Stimulated activated CD8-positive, alpha-beta memory T cell treated with anti-CD3 and anti-CD28 coated beads, Interleukin-7, amount 100 ng/mL, for 4 hours (primary cell): ENCODE measurements at places on chromosomes 7 and 10.

DNA sequence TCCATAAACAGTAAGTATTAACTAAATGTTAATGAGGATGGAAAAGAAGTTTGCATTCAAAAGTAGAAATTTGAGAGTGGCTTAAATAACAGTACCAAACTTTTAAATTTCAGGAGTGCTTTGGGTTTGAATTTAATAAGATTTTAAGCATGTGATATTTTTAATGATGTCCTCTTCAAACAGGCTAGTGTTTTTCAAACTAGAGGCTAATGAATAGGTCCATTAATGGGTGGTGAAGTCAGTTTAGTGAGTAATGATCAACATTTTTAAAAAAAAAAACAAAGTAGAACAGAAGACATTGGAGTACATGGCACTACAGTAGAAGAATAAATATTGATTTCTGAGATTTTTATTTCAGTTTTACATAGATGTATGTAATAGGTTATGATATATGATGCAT, 72.9 kb downstream of the AKAP9 start:
- no peak for DNase-seq

- no peak for DNase-seq
These were observed 103.3 kb downstream of the DNMBP start for GRCh38 chr10:99906470-99906869.

DNA sequence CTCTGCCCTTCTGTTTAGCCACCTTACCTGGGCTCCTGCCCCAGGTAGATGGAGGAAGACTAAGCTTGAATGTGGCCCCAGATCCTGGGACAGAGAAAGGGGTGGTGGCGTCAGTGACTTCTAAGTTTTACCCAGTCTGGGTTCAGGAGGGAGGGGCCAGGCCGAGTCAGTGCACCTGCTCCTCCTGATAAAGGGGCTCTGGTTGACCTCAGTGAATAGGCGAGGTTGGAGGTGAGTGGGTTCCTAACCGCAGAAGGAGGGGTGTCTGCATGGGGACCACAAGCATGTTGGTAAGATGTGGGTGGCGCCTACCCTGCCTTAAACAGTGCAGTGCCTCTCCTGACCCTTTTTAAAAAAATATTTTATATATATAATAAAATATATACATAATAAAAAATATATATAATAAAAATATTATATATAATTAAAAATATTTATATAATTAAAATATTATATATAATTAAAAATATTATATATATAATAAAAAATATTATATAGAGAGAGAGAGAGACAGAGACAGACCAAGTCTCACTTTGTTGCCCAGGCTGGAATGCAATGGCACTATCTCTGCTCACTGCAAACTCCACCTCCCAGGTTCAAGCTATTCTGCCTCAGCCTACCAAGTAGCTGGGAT, 97.3 kb upstream of the GTF2I start:
- DNase-seq = no peak

GRCh38 chr10:44963772-44964633, 4.4 kb downstream of the RASSF4 start:
- no peak for DNase-seq

- no peak for DNase-seq
These were observed 129.5 kb downstream of the SDK1 start for GRCh38 chr7:3430588-3430987.

DNA sequence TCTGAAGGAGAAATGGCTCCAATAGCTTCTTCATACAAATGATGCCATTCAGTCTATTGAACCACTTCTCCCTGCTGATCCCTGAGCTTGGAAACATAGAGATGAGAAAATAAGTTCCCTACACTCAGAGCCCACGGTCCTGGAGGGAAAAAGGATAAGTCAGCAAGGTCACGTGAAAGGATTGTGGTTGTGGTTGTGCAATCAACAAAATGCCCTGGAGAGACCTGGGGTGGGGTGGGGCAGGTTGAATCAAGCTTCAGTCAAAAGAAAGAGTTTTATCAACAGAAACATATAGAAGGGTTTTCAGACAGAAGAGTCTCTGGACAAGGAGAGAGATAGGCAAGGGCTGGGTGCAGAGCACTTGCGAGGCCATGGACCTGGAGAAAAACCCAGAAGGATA, 30.1 kb downstream of the C10orf90 start:
- no peak for DNase-seq

- DNase-seq = no peak
These were observed 554.1 kb upstream of the FOXK1 start for GRCh38 chr7:4127909-4128560.

DNA sequence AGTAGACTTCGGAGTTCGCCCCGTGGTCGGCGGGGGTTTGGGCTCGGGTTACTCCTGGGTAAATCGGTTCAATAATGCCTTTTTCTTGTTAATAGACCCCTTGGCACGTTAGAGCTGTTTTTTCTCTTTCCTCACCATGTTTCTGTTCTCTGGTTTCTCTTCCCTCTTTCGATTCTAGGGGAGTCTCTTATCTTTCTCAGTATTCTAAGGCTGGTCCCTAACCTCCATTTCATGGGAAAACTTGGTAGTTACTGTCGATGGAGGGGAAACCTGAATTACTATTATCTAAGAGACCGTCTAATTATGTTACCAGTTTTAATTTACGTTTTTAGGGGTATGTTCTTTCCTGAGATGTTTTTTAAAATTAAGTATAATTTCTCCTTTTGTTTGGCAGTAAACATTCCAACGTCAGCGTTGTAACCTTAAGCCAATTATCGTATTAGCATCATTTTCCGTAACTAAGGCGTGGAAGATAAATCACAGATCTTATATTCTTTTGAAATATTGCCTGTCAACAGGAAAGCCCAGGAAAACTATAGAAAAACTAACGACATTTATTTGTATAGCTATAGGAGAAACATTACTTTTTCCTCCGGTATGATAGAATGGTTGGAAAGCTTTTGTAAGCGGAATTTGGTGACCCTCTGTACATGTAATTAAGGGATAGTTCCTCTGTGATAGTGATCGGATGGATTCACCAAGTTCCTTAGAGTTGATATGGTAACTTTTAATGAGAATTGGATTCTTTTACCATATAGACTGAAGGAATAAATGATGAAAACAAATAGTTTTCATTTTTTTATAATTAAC, 847 bp downstream of the BTAF1 start:
- no peak for DNase-seq

DNA sequence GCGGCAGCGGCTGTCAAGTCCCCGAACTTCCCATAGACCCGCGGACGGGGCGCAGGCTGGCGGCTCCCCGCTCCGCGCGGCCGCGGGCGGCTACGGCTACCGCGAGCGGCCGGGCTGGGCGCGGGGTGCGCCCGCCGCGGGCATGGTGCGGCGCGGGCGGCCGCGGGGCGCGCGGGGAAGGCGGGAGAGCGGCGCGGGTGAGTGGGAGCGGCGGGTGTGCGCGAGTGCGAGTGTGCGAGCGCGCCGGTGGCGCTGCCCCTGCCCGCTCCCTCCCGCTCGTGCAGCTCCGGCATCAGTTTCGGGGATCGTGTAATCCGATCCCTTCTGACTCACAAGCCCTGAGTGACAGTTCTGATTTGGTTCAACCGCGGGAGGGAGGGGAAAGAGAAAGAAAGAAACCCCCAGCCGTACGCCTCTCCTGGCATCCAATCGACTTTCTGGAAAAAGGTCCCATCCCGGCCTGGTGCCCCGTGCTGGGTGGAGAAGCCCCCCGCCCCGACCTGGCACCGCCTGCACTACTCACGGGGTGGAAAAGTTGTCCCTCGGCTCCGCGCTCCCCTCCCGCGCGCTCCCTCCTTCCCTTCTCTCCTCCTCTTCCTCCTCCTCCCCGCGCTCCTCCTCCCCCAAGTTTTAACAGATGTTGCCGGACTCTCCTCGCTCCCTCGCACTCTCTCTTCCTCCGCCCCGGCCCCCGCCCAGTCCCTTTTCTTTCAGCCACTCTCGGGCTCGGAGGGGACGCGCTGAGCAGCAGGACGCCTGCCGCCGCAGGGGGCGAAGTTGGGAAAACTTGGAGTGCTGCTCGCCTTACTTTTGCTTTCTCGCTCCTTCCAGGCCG, at the start of gene GLI3:
Gene GLI3, minus strand, starts transcription at position 234 of the 835 bp plus-strand sequence. CDS start 13,956 bp downstream, outside the sequence.
- no peak for DNase-seq

GRCh38 chr7:70694434-70694970, 437.4 kb upstream of the GALNT17 start:
- DNase-seq = no peak

GRCh38 chr10:11147722-11148121, 130.1 kb downstream of the CELF2 start:
- DNase-seq = no peak

DNA sequence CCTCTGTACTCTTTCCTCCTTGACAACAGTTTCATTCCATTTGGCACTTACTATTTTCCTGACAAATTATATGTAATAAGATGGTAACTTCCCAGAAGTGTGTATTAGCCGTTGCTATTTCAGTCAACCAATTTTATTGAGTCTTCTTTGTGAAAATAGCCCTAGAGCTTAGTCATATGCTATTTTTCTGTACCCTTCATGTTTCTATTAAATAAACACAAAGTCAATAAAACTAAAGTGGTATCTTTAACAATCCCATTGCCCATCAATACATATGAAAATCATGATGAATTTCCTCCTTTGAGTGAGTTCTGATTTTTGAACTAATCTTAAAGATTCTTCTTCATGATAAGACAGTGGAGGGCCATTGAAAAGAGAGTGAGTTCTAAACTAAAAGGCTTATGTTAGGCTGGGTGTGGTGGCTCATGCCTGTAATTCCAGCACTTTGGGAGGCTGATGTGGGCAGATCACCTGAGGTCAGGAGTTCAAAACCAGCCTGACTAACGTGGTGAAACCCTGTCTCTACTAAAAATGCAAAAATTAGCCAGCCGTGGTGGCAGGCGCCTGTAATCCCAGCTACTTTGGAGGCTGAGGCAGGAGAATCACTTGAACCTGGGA, 5.9 kb upstream of the MYPN start:
- DNase-seq = no peak

GRCh38 chr10:122338609-122339441, 35.7 kb upstream of the PLEKHA1 start:
- DNase-seq = no peak

- DNase-seq = no peak
These were observed 166.6 kb downstream of the ARHGAP21 start for GRCh38 chr10:24556750-24557742.

GRCh38 chr10:32795598-32796183, 162.3 kb downstream of the ITGB1 start:
- no peak for DNase-seq

GRCh38 chr10:102394801-102395399, 605 bp upstream of the NFKB2 start:
- peak; percentile 32 for DNase-seq

GRCh38 chr10:107689323-107689722, 524.8 kb upstream of the SORCS1 start:
- DNase-seq = no peak

- no peak for DNase-seq
These were observed 132.6 kb upstream of the NAMPT start for GRCh38 chr7:106417273-106417902.

DNA sequence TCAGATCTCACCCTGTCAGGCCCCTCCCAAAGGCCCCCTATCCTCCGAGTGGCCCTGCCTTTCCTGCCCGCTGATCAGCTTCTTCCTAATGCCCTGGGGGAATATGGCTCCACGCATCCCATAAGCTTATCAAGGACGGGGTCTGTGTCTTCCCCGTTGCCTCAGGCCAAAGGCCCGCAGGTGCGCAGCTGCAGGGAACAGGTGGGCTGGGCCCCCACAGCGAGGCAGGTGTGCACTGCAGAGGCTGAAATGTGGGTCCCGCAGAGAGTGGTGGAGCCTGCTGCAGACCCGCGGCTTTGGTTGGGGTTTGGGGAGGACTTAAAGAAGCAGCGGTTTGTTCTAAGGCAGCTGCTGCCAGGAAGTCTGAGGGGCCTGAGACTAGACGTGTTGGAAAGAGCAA, 220.8 kb upstream of the TCERG1L start:
- DNase-seq = no peak

GRCh38 chr10:104318326-104318725, 19.9 kb downstream of the ITPRIP start:
- no peak for DNase-seq

DNA sequence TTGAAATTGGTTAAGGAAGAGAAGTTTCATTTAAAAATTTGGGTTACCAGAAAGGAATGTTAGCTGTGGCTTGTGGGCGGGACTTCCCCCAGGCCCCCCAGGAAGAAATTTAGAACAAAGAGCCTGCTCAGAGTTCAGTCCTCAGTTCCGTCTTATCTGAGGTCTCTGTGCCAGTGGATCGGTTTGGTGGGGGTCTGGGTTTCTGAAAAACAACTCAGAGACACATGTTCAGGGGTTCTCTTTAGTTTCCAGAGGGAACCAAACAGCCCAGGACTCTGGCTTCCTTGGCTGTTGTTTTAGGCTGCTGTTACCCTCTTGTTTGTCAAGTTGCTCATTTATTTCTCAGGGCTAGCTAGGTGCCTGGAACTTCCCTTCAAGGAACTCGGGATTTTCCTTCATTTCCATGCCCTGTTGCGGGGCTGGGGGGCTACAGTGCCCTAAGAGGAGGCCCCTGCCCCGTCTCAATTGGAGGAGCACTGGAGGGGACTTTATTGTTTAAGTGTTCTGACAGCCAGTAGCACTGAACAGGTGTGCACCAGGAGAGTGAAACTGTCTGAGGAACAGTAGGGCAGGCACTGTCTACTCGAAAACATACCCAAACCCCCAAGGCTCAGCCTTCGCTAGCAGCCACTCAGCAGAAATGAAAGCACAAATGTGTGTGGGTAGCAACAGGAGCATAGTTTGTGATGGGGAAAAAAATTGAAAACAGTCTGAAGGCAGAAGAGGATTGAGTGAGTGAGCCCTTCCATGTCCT, 59.9 kb downstream of the ALOX5 start:
- DNase-seq = no peak

- DNase-seq = no peak
These were observed 145.6 kb upstream of the RNF32 start for GRCh38 chr7:156494960-156495359.

DNA sequence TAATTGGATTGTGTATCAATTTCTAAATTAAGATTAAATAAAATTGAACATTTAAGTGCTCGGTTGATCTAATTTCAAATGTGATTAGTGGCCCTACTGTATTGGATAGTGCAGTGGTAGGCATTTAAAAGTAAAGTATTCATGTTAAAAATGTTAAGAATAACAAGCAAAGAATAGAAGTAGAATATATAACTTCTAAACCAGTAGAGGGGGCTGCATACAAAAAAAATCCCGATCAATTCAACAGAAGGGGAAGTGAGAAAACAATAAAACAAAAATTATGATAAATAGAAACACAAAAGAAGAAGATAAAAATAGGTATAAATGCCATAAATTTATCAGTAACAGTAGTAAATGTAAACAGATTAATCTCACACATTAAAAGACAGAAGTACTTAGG, 24.9 kb upstream of the WDFY4 start:
- DNase-seq = no peak

- no peak for DNase-seq
These were observed at the start of gene ENO4 for GRCh38 chr10:116849248-116850057. TSS of gene ENO4 (plus strand) at chr10:116849499. CDS start at chr10:116849567, 68 bp downstream.

- DNase-seq = no peak
These were observed 18.3 kb upstream of the TNRC18 start for GRCh38 chr7:5441840-5442503.

- DNase-seq = no peak
These were observed 28.3 kb upstream of the AFAP1L2 start for GRCh38 chr10:114432566-114433093.
